ENCODE measurements at places on chromosomes 2 and 18.

DNA sequence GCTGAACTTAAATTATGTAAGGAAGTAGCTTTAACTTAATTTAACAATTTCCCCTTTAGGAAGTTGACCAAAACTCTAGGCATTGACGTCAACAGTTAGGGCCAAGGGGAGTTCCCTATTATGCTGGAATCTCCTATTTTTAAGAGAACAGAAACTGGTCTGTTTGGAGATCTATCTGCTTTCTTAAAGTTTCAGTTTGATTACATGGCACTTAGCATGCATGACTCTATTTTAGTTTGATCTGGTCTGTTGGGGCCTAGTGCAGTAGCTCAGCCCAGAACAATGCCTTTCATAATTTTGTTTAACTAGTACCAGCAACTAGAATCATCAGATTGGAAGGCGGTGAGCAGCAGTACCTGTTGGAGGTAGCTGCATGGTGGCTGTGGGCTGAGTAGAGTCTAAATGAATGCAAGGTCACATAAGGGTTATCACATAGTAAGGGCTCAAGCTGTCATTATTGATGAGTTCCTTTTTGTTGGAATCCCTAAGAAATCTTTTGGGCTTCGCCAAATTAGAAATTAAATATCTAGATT lies 60.5 kb upstream of the ZNG1B start:
- DNase-seq, result no peak

DNA sequence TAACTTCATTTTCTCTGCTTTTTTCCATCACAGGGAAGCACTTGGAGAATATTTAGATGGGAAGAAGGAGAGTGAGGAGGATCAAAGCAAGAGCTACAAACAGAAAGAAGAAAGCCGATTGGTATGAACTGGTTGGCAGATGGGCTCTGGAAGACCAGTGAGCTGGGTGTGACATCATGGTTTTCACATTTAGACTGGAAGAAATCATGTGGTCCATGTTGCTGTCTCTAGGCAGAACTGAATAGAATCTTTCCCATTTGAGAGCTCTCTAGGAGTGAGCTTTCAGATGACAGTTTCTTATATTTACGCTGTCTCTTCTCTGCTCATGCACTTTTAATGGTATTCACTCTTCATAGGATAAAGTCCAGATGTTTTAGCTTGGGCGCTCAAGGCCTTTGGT lies 12.6 kb downstream of the DRC1 start:
- no peak for DNase-seq

GRCh38 chr2:181152226-181152625 lies 171.8 kb downstream of the UBE2E3 start:
- DNase-seq, result no peak

- DNase-seq, result no peak
Observed at GRCh38 chr18:2963048-2963447, 49.9 kb downstream of the LPIN2 start.

GRCh38 chr2:68824831-68825230 lies 46.4 kb downstream of the BMP10 start:
- DNase-seq, result peak; percentile 36

DNA sequence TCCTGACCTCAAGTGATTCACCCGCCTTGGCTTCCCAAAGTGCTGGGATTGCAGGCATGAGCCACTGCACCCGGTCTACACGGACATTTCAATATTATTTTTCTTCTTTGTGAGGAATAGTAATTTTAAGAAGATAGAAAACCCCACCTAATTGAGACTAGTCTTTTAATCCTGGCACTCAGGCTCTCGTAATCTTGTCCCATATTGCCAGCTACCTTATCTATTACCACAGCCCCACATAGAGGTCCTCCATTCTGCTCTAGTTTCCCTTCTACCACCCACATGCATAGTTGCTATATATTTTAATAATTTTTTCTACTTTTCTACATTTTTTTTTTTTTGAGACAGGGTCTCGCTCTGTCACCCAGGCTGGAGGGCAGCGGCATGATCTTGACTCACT lies 9.5 kb upstream of the USP14 start:
- no peak for DNase-seq

GRCh38 chr2:26395394-26395793 lies 6.3 kb upstream of the DRC1 start:
- no peak for DNase-seq

DNA sequence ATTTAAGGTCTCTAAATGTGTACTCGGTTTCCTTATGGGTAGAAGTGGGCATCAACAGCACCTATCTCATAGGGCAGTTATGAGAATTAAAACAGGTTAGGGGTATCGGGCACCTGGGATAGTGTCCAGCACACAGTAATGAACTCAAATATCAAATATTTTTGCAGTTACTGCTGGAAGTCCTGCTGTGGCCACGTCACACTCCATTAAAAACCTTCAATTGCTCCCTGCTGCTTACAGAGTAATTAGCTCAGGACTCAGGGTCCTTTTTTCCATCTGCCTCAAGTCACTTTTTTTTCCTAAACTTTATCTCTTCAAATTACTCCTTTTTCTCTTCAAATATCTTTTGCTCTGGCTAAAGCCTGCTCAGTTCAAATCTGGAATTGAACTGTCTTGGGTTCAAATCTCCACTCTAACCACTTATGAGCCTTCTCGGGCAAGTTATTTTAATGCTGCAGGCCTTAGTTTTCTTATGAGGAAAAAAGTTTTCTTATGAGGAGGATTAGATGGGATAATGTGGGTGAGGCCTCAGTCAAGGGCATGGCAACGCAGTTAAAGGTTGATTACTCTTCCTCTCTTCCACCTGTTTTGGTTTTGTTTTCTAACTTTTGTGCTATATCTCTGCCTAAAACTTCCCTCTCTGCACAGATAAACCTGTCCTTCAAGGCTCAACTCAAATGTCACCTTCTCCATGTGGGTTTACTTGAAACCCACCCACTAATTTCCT lies 36.6 kb downstream of the SPRED2 start:
- DNase-seq, result no peak

- DNase-seq, result no peak
Observed at GRCh38 chr2:151630372-151630771, 103.9 kb downstream of the NEB start.

- DNase-seq, result no peak
Observed at GRCh38 chr2:96946060-96946459, 40.3 kb downstream of the FAM178B start.

DNA sequence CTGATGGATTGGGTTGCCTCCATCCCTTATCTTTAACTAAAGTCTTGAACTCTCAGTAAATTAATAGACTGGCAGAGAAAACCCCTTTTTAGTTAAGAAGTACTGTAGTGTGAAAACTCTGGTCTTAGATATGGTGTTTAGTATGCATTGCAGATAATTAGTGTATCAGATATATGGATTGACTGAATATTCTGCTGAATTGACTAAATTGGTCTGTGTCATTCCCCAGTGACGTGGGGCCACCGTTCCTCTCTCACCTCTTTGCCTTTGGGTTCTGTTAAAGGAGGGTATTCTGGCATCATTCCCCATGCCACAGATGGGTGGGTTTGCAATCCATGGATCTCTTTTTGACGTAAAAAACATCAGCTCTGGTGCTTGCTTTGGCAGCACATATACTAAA lies 67.1 kb upstream of the XPO1 start:
- DNase-seq, result no peak

GRCh38 chr2:164952057-164952702 lies 3.1 kb downstream of the SLC38A11 start:
- DNase-seq, result no peak

GRCh38 chr18:39784541-39784940 lies 2170.5 kb upstream of the PIK3C3 start:
- DNase-seq, result no peak

DNA sequence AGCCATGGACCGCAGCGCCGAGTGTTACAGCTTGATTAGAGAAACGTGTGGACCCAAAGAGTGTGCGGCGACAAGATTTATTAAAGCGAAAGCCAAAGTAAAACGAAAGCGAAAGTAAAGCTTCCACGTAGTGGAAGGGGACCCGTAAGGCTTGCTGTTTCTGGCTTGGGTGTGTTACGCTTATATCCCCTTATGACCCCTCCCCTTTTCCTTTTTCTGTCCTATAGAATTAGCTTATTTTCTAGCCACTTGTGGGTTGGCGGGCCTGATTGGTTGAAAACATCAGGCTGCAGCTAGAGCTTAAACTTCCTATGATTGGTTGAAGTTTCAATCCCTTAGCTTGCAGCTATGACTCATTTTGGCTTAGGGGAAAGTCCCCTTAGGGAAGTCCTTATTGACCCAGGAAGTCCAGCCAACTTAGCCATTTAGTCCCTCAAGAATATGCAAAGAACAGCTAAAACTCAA lies 969.7 kb downstream of the DCDC2C start:
- DNase-seq, result no peak

DNA sequence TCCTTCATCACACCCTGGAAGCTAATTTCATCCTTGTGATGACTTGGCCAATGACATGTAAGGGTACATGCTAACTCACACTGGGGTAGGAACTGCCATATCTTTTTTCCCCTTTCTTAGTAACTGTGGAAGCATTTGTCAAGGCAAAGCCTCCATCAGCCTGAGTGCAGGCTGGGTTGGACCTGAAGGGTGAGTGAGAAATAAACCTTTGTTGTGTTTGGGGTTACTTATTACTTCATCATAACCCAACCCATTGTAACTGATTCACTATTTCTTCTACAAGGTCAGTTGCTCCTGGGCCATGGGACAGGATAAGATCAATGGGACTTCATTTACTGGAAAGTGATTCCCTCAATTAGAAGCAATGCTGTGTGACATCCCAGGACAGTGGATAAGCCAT lies 108.4 kb downstream of the COL6A3 start:
- DNase-seq, result no peak

- DNase-seq, result no peak
Observed at GRCh38 chr2:129805899-129806298, 173.6 kb upstream of the RAB6C start.

DNA sequence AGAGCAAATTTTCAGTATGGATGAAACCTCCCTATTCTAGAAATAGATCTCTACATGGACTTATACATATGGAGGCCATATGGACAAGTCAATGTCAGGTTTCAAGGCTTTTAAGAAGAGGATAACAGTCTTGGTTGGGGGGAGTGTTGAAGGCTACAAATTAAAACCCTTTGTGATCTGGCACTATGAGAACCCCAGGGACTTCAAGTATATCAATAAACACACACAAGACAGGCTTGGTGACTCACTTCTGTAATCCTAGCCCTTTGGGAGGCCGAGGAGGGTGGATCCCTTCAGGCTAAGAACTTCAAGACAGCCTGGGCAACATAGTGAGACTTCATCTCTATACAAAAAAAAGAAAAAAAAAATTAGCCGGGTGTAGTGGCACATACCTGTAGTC lies 127.2 kb upstream of the SP5 start:
- peak; percentile 83 for DNase-seq

DNA sequence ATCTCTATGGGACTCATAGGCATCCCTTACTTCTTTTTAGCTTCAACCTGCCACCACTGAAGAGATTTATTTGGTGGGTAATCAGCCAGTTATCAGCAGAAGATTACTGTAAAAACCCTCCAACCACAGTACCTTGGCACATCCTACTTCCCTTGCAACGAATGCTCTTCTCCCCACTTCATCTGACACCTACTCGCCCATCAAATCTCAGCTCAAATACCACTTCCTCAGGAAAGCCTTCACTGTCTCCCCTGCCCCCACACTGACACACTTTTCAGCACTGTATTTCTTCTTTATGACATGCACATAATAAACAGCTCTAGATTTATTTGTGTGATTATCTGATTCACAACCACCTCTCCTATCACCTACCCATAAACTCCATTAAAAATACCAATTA lies 3.1 kb downstream of the KDSR start:
- no peak for DNase-seq

- peak; percentile 86 for DNase-seq
Observed at GRCh38 chr18:22563164-22563583, 145.5 kb upstream of the CTAGE1 start.

- DNase-seq, result no peak
Observed at GRCh38 chr2:40512256-40512655, 60.4 kb upstream of the SLC8A1 start.

GRCh38 chr2:6923319-6923718 lies 6.1 kb downstream of the RNF144A start:
- no peak for DNase-seq

DNA sequence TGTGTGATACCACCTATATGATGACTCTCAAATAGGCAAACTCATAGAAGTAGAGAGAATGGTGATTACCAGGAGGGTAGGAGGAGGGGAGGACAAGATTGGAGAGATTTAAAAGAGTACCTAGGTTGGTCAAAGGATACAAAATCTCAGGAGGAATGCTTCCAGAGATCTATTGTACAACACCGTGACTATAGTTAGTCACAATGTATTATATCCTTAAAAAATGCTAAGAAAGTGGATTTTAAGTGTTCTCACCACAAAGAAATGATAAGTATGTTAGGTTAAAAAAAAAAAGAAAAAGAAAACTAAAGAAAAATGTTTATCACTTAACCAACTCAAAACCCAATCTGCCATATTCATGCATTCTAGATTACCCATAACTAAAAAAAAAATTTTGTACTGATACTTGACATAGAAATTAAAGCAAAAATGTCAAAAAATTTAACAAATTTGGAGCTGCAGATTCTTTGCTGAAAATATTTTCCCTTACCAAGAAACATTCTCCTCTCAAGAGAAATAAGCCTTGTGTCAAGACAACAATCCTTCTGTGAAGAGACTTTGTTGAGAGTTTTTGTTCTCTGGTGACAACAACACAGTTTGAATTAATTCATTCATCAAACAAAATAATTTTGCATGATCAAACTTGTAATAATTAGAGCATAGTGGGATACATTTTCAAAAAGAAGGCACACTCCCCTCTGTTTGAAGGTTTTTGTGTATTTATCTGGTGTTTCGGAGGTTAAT lies 213.1 kb downstream of the DNER start:
- no peak for DNase-seq

- no peak for DNase-seq
Observed at GRCh38 chr2:72848436-72849137, 22.8 kb upstream of the EXOC6B start.

GRCh38 chr2:188291617-188292347 lies at the start of gene GULP1:
TSS of gene GULP1 (plus strand) at chr2:188291874. CDS start at chr2:188477703, 185,829 bp downstream.
- peak; percentile 43 for DNase-seq
